ENCODE measurements at places on chromosomes 6 and 20.

- DNase-seq, result no peak
Measured at GRCh38 chr6:169094552-169094950, 159.1 kb downstream of the THBS2 start.

GRCh38 chr6:140636271-140636907 lies 1261.9 kb upstream of the CITED2 start:
- no peak for DNase-seq

DNA sequence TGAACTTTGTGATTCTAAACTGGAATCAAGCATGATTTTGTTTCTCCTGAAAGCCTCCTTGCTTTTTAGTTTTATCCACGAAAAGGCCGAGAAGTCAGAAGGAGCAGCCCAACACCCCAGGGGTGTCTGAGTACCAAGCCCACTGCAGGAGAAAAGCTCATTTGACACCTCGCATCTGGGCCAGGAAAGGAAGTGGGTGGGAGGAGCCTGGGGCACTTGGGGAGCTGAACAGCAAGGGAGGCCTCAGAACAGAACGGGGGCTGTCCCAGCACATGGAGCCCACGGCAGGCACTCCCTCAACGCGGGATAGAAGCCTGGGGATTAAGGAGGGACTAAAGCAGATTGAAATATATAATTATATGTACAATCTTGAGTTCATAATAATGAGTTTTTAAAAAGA lies 6.6 kb downstream of the KIF25 start:
- no peak for DNase-seq

DNA sequence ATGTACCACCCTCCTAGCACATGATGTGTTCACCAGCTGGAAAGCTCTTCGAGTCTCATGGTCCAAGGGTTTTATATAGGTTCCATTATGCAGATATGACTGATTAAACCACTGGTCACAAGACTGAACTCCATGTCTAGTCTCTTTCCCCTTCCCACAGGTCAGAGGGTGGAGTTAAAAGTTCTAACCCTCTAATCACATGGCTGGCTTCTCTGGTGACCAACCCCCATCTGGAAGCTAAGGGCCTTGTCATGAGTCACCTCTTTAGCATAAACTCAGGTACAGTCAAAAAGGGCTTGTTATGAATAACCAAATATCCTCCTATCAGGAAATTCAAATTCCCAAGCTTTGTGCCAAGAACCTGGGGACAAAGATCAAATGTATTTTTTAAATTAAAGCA lies 52.0 kb upstream of the KLHL31 start:
- no peak for DNase-seq

DNA sequence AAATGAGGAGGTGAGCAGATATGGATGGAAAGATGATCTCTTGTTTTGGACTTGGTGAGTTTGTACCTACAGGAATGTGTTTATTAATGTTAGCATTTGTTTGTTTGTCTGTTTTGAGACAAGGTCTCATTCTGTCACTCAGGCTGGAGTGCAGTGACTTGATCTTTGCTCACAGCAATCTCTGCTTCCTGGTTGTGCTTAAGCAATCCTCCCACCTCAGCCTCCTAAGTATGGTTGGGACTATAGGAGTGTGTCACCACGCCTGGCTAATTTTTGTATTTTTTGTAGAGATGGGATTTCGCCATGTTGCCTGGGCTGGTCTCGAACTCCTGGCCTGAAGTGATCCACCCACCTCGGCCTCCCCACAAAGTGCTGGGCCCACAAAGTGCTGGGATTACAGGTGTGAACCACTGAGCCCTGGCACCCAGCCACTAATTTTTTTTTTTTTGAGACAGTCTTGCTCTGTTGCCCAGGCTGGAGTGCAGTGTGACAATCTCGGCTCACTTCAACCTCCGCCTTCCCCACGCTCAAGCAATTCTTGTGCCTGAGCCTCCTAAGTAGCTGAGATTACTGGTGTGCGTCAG lies 7.1 kb downstream of the CASP8AP2 start:
- DNase-seq, result no peak

GRCh38 chr6:124530926-124531325 lies 431.3 kb upstream of the RNF217 start:
- DNase-seq, result no peak

DNA sequence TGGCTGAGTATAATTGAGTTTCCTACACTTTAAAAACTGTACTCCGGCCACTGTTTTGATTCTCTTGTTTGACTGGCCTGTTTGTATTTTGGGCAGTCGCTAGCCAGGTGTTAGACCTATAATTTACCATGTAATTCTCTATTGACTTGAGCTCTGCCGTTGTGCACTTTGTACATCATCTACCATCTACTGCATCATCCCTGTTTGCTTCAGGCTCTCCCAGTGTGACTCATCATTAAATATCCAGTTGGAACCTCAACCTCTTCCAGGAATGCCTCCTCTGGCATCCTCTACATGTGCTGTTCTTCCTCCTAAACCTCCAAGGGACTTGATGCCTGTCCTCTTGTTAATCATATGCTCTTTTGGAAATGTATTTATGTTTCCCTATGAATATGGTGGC lies 72.3 kb downstream of the FARS2 start:
- no peak for DNase-seq

DNA sequence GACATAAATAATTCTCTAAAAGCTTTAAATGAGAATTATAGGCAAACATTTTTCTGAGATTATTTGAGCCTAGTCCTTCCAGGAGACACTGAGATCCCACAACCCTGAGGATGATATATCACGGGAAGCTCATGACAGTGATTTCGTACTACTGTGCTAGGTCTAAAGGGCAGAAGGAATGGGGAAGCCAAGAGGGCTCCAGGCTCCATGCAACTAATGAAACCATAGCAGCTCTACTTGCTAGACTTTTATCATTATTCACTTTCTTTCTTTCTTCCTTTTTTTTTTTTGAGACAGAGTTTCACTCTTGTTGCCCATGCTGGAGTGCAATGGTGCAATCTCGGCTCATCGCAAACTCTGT lies 57.3 kb upstream of the SGK1 start:
- DNase-seq, result no peak

DNA sequence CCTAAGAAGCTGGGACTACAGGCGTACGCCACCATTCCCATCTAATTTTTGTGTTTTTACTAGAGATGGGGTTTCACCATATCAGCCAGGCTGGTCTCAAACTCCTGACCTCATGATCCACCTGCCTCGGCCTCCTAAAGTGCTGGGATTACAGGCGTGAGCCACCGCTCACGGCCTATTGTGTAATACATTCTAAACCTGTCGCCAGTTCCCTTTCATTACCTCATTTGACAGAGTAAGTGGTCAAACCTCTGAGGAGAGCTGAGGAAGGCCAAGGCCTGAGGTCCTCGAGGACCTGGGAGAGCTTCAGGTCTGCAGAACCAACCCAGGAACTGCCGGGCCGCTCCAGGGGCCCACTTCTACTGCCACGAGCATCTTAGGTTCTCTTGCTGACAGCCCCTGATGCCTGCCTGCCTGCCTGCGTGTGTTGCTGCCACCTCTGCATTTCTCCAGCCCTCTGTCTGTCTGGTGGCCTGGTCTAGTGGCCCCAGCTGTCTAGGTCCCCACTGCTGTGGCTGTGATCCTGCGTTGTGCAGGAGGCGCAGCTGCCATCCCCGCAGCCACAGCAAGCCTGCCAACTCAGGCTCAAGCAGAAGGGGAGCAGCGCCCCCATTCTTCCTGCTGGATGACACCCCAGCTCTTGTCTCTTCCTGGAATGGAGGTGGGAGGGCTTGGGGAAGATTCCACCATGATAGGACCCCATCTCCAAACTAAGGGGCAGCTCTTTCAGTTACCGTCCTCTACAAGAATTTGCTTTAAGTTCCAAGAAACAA lies 45.3 kb downstream of the PRR18 start:
- DNase-seq, result no peak

DNA sequence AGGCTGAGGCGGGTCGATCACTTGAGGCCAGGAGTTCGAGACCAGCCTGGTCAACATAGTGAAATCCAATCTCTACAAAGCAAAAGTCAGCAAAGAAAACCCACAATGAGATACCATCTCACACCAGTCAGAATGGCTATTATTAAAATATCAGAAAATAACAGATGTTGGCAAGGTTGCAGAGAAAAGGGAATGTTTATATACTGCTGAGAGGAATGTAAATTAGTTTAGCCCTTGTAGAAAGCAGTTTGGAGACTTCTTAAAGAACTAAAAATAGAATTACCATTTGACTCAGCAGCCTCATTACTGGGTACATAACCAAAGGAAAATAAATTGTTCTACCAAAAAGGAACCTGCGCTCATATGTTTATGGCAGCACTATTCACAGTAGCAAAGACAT lies 16.7 kb upstream of the GCM1 start:
- no peak for DNase-seq

DNA sequence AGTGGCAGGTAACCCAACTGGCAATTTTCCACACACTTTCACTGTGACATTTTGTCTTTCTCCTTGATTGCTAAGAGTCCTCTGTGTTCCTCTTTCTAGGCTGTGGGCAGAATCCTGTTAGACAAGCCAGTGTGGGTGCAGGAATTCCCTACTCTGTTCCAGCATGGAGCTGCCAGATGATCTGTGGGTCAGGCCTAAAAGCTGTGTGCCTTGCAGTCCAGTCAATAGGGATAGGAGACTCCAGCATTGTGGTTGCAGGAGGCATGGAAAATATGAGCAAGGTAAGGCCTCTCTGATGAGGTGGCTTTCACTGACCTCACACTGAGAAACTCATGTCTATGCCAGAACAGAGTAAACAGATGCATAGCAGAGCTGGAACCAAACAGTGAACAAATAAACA lies 5.1 kb downstream of the ACAT2 start:
- no peak for DNase-seq

DNA sequence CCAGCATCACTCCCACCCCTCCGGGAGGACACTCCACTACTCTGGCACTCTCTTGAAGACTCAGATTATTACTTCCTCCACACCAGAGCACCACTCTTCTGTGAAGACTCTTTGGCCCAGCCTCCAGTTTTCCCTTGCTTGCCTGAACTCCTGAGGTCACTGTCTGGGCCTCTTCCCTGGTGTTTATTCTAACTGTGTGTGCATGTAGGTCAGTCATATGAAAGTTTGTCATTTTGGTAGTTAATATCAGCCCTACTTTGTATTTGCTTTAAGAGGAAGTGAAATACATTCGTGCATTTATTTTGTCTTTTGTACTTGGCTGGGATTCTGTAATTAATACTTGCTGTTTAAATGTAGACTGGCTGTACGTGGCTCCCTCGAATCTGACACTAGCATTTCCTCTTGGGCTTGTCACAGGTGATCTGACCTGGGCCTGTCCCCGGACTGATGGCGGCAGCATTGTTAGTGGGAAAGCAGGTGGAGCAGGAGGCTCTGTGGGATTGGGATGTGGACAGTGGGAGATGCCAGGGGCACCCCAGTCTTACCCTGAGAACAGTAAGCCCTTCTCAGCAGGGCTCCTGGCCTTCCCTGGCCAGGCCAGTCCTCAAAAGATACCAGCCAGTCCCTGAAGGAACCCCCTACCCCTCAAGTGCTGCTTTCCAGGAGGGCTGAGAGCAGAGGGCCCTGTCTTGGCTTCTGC lies 350.5 kb downstream of the CDC5L start:
- no peak for DNase-seq

DNA sequence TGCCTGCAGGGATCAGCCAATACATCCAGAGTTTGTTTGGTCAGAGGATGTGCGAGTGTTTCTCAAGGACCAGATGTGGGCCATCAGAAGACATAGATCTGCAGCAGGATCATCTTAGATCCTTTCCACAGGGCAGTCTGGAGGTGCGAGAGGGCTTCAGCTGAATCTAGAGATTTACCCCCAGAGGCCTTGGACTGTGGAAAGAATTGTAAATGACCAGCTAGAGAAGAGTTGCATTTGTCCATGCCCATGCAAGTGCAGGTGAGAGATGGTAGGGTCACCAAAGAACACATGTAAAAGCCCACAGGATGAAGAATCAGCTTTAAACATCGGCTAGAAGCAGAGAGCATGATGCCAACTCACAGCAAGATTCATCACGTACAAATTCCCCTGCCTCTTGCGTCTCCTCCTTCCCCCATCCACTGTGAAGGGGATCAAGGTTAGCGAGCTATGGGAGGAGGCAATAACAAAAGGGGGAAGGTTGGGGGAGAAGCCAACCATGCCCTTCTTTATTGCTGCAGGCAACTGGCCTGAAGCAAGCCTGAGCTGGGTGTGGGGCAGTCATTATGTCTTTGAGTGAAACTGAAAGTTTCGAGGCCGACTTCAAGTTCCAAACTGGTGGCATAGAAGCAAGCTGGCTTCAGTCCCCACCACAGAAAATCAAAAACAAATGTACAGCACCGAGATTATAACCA lies 83.5 kb downstream of the SCML4 start:
- no peak for DNase-seq

- no peak for DNase-seq
Measured at GRCh38 chr6:9620263-9620662, 794.6 kb downstream of the TFAP2A start.

GRCh38 chr20:62963614-62964397 lies 11.3 kb downstream of the SLC17A9 start:
- DNase-seq, result no peak

GRCh38 chr20:56249244-56249955 lies 868 bp downstream of the MC3R start:
- no peak for DNase-seq

- no peak for DNase-seq
Measured at GRCh38 chr6:131023834-131024504, 39.1 kb downstream of the EPB41L2 start.

DNA sequence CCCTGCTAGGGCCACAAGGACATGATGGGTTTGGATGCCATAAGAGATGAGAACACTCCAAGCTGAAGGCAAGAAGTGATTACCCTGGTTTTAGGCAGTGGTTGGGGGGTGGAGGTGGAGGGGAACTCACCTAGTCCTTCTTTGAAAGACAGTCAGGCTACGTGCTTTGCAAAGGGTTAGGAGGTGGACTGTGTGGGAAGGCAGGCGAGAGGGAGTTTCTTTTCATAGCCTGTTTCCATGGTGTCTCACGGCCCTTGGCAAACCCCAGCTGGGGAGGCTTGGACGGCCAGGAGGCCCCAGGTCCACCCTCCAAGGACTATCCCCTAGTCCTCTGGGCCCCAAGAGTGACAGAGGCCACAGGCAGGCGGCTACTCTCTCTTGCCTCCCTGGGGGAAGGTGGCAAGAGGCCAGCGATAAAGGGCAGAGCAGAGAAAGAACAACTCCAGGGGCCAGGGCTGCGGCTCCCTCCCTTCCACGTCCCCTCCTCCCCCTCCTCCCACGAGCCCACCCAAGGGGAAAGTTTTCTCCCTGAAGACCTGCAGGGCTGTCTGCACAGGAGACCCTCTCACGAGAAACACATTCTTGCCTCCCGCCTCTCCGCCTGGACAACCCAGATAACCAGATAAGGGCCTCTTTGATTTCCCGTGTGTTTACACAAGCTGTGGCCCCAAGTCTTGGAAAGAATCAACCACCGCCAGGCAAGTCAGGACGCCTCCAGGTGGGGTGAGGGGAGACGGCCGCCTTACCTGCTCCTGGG lies 74.4 kb downstream of the NOL4L start:
- DNase-seq, result no peak

GRCh38 chr6:143821359-143821758 lies 21.8 kb upstream of the LTV1 start:
- no peak for DNase-seq

DNA sequence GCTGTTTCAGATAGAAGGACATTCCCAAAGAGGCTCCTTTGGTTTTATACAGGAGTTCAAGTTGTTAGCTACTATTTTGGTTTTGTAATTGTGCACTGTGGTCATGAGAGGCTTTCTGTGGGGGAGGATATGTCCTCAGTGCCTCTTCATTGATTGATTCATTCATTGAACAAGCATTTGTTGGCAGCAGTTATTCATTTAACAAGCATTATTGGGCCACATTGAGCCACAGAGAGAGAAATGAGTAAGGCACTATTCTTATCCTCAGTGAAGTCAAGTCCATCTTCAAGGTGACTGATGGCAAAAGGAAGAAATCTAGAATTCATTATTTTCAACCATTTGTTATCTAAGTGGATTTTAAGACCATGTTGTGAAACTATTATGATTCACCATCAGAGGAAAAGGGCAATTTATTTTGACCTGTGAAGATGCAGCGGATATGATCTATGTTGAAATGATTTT lies 697.2 kb upstream of the CITED2 start:
- DNase-seq, result no peak
